GM23248 (cell line): ENCODE measurements at places on chromosomes 3 and 15.
A peak's percentile ranks its signal among the peaks of the same experiment; 100 is the strongest.

- peak; percentile 24 for DNase-seq
Measured at GRCh38 chr3:106212665-106213222, 343.9 kb upstream of the CBLB start.

GRCh38 chr15:74170071-74170844 lies 3.3 kb upstream of the ISLR start:
- no peak for DNase-seq

DNA sequence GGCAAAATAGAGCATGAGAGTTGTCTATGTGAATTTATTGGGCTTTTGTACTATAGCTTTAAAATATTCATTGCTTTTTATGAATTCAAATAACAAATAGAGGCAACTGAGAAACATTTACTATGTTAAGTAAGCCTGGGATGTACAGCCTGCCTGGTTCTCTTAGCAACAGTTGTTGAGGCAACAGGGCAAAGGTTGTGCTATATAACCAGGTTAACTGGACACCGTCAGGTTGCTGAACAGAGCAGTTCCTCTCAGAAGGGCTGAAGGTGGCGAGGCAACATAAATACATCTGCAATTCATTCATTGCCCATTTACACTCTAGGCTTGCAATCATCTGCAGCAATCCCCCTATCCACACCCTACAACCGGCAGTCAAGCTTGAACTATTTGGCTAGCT lies 78.2 kb downstream of the GTF2E1 start:
- DNase-seq, result no peak

GRCh38 chr15:47186075-47186474 lies 531.2 kb upstream of the SEMA6D start:
- no peak for DNase-seq

- peak; percentile 28 for DNase-seq
Measured at GRCh38 chr3:198113206-198114053, 153.4 kb downstream of the LMLN start.

- peak; percentile 48 for DNase-seq
Measured at GRCh38 chr3:98573181-98573728, 20.2 kb downstream of the CPOX start.

GRCh38 chr3:194471863-194472262 lies 14.9 kb downstream of the ATP13A3 start:
- DNase-seq, result no peak

DNA sequence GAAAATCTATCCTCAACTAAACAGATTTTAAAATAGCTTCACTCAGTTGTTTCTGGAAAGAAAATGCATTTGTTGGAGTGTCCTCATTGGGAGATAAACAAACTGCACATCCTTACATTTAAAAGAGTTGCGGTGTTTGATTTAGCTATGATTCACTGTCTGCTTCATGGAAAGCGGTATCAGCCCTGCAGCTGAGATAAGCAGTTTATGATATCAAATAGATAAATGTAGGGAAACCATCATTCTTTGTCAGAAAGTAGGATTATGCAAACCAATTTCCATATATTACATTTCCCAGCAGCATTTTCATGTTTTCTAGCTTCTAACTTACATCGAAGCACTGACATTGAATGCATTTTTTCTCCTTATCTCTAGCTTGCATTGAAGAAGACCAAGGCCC lies 698.9 kb downstream of the DIPK2A start:
- DNase-seq, result no peak

DNA sequence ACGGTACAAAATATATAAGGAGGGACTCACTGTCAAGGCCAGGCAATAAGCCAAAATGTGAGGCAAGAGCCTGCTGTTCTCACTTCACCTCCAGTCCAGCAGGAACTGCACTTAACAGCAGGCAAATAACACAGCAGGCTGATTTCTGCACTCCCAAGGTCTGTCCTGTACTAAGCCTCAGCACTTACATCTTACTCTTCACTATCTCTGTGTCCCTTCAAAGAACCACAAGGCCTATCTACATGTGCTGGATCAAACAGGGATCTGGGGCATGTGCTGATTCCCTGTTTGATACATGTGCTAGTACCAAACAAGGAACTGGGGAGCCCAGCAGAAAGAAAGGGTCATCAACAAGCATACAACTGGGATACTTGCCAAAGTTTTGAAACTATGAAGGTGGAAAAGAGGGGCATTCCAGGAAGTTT lies 22.2 kb downstream of the UACA start:
- peak; percentile 89 for DNase-seq

- DNase-seq, result no peak
Measured at GRCh38 chr3:183218826-183219225, 34.2 kb upstream of the B3GNT5 start.

DNA sequence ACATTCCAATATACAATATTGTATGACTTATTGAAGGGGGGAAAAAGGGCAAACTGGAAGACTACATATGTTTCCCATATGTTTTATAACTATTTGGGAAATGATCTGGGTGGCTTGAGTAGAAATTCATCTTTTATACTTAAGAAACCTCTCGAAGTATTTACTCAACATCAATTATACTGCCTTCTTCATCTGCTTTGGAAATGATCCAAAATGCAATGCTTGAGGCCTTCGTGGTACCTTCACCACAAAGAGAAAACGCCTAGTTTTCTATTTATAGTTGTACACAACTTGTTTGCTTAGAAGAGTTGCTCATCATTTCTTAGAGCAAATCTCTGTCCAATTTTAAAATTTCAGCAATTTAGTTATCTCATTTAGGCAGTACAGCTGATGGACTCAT lies 18.8 kb downstream of the ACKR4 start:
- no peak for DNase-seq

GRCh38 chr3:61948699-61949305 lies 387.4 kb downstream of the PTPRG start:
- DNase-seq, result no peak

DNA sequence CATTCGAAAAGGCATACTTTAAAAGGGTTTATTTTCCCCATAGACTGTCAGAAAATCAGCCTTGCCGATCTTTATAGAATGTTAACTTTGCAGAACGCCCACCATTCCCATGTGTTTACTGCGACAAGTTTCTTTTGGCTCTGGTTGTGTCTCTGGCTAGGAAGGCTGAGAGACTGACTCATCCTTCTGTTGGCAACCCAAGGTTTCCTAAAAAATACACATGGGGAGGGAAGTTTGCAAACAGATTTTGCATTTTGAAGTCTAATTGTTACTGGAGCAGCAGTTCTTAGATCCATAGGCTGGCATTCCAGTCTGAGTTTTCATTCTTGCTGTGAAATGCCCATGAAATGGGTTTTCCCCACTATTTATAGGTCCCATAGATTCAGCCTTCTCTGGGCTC lies 37.9 kb upstream of the MINAR1 start:
- peak; percentile 83 for DNase-seq

DNA sequence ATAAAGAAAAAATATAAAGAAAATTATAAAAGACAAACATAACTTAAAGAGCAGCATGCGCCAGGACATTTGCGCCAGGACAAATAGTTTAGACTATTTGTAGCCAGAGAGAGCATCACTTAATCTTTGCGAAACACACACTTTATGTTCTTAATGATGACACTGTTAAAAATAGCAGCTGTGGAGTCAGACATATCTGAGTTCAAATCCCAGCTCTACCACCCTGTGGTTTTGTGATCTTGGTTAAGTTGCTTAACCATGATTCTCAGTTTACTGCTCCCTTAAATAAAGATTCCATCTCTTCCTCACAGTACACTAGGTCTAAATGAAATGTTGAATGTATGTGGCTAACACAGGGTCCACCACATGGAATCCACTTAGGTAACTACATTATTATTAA lies 31.4 kb downstream of the KCNMB2 start:
- no peak for DNase-seq

DNA sequence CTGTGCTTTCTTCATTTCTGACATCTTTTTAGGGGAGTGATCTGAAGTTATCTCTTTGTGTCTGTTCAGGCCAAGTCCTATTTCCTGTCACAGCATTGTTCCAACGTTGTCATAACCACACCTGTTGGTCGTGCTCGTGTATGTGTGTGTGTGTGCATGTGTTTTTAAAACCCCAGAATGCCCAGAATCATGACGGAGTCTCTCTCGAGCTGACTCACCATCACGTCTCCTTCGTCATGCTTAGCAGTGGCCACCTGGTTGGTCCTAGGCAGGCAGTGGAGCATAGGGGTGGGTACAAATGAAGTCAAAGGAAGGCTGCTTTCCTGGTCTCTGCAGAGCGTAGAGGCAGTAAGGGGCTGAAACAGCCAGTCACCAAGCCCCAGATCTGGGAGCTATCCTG lies 126.8 kb upstream of the ABHD17C start:
- peak; percentile 59 for DNase-seq

GRCh38 chr3:105465251-105465853 lies 98.6 kb downstream of the ALCAM start:
- DNase-seq, result peak; percentile 49

GRCh38 chr15:65077981-65078352 lies 1.4 kb downstream of the KBTBD13 start:
- peak; percentile 84 for DNase-seq

GRCh38 chr15:84788500-84788899 lies 28.7 kb upstream of the ALPK3 start:
- DNase-seq, result no peak

GRCh38 chr3:18080198-18080689 lies 337.8 kb upstream of the TBC1D5 start:
- peak; percentile 75 for DNase-seq

DNA sequence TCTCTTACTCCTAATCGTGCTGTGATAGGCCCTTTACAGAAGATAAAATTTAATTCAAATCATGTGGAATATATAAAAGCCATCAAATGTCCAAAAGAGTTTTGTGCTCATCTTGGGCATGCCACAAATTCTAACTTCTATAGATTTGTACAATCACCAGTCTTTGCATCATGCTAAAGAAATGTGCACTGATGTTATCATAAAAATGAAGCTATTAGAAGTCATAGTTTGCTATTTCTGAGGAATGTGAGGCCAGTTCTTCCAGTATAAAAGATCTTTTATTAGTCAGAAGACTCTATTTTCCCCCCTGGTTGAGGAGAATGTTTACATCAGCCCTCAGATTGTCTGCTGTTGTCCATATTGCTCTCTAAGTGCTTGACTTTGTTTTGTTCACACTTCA lies 2.1 kb upstream of the ANXA2 start:
- DNase-seq, result peak; percentile 82

- DNase-seq, result no peak
Measured at GRCh38 chr15:42274702-42274989, 1.4 kb upstream of the TMEM87A start.
